ENCODE measurements at places on chromosomes 5 and 9. TPM values are rescaled to one million over a fixed set of nuclear protein-coding genes. Genes with fewer than 3 reads are reported as not detected.

DNA sequence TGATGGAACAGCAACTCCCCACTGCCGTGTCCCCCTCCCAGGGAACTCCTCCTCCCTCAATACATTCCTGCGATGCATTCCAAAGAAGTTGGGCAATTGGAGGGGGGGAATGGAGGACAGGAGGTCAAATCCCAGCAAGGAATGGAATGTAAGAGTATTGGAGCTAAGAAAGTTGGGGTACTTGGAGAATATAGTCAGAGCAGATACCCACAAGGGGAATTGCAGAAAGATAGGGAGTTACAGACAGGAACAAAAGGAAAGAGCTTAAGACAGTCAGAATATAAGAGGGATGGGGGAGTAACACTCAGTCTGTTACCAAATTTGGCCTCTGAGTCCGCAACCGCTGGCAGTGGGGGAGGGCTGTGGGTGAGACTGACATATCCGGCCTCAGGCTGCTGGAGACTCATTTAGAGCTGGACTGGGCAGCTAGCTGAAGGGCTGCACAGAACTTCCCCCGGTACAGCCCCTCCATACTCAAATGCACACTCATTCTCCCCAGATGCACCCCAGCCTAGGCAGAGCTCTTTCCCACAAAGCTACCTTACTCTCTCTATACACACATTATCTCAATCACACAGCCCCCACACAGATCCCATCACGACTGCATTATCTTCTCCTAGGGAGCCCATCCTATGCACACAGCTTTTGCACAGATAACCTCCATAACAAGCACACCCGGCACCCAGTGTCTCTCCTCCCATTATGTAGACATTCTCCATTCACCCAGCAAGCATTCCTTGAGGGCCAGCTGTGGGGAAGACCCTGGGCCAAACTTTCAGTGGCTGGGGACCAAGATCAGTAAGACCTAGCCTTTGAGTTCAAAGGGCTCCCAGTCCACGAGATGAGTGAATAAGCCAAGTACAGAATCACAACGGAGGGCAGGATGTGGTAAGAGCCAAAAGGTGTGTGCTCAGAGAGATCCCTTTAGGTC is 3.7 kb downstream of the TLN1 start:
- H3K27ac ChIP-seq, result peak overlapping the region; percentile 99
- peak; percentile 91 for DNase-seq

DNA sequence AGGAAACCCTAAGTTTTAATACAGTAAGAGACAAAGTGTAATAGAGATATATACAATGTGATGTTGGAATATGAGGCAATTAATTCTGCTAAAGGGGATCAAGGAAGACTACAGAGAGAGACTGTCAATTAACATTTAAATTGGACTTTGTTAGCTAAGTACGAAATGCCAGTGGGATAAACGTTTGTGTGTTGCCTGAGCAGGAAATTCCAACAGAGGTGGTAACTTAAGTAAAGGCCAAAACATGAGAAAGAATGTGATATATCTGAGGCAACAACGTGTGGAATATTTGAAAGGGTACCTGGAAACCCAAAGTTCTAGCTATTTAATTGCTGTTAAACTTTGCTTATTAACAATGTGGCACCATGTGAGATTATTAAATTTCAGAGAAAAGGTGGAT is 1666.9 kb upstream of the WWC1 start:
- H3K4me3 ChIP-seq, result no peak overlapping the region
- no peaks in the 10 kb centered on the region for H3K27me3 ChIP-seq
- H3K27ac ChIP-seq, result no peak overlapping the region

- H3K27me3 ChIP-seq, result no peaks in the 10 kb centered on the region
- H3K27ac ChIP-seq, result no peak overlapping the region
- DNase-seq, result no peak
- no peak overlapping the region for H3K4me3 ChIP-seq
Observed at GRCh38 chr9:106296426-106296825, 566.5 kb upstream of the ZNF462 start.

DNA sequence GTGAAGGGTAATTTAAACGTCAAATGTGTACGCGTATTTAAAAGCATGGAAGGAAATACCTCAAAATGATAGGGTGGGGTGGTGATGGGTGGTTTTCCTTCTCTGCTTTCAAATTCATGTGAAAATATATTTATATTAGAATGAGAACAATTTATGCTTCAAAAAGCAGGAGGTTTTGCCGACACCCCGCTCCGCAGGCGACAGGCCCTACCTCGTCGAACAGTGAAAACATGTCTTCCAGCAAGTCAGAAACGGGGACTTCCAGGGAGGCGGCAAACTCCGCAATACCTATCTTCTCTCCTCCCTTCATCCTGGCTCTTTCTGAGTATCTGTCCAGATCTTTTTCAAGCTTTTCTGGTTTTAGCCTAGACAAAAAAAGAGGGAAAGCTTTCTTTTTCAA is 28.5 kb upstream of the SLC6A3 start:
- no peak overlapping the region for H3K4me3 ChIP-seq
- H3K4me1 ChIP-seq, result no peaks in the 10 kb centered on the region
- no peak for DNase-seq

- H3K4me1 ChIP-seq, result no peaks in the 10 kb centered on the region
- H3K27ac ChIP-seq, result no peak overlapping the region
- no peaks in the 10 kb centered on the region for H3K36me3 ChIP-seq
- DNase-seq, result no peak
- no peak overlapping the region for H3K4me3 ChIP-seq
Observed at GRCh38 chr5:168656633-168657032, 77.5 kb upstream of the PANK3 start.

DNA sequence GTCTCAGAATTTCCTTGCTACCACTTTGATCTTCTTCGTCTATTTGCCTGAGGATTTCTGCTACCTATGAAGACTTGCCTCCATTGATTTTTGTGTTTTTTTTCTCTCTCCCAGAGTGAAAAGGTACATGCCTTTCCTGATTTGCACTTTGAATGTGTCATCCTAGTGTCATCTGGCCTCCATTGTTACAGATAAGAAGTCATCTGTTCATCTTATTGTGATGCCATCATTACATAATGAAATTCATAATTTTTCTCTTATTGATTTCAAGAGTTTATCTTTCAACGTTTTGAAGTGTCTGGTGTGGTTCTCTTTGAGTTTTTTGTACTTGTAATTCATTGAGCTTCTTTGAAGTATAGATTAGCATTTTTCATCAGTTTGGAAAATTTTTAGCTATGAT is 144.8 kb downstream of the SH3GL2 start:
- no peak overlapping the region for H3K4me3 ChIP-seq
- no peaks in the 10 kb centered on the region for H3K4me1 ChIP-seq
- no peaks in the 10 kb centered on the region for H3K36me3 ChIP-seq
- no peak overlapping the region for H3K27ac ChIP-seq

GRCh38 chr9:79565245-79565644 is 6.5 kb upstream of the TLE4 start:
- no peaks in the 10 kb centered on the region for H3K36me3 ChIP-seq
- H3K4me3 ChIP-seq, result no peak overlapping the region
- H3K27ac ChIP-seq, result no peak overlapping the region
- H3K4me1 ChIP-seq, result peaks cover 7% of the 10 kb centered on the region

- no peak for DNase-seq
- no peak overlapping the region for H3K27ac ChIP-seq
- no peaks in the 10 kb centered on the region for H3K27me3 ChIP-seq
- no peak overlapping the region for H3K4me3 ChIP-seq
Observed at GRCh38 chr5:23446424-23446823, 61.0 kb upstream of the PRDM9 start.

DNA sequence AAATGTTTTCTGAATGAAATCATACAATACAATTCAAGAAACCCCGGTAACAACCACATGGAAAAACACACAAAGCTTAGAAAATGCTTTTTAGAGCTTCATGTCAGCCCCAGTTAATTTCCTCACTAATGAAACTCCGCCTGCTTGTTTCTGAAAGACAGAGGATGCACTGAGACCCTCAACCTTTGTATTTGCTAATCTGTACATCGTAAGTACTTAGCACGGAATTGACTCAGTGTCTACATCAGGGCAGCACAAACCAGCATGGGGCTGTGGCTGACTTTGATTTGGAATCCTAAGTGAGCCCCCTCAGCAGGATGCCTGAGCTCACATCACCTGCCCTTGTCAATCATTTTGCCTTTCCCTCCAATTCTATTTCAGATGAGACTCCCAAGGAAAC is 499.1 kb upstream of the MPDZ start:
- no peaks in the 10 kb centered on the region for H3K4me1 ChIP-seq
- H3K4me3 ChIP-seq, result no peak overlapping the region
- no peaks in the 10 kb centered on the region for H3K27me3 ChIP-seq
- H3K27ac ChIP-seq, result no peak overlapping the region

- no peak overlapping the region for H3K4me3 ChIP-seq
- peak; percentile 79 for DNase-seq
- no peak overlapping the region for H3K27ac ChIP-seq
Observed at GRCh38 chr5:160262151-160263074, 33.1 kb downstream of the FABP6 start.

GRCh38 chr5:168696611-168697010 is 117.4 kb upstream of the PANK3 start:
- peak overlapping the region; percentile 19 for H3K27ac ChIP-seq
- no peaks in the 10 kb centered on the region for H3K27me3 ChIP-seq
- no peak overlapping the region for H3K4me3 ChIP-seq
- H3K36me3 ChIP-seq, result no peaks in the 10 kb centered on the region
- DNase-seq, result no peak

GRCh38 chr9:13485068-13485596 is 205.6 kb upstream of the MPDZ start:
- no peaks in the 10 kb centered on the region for H3K36me3 ChIP-seq
- H3K27ac ChIP-seq, result no peak overlapping the region
- no peak for DNase-seq
- no peaks in the 10 kb centered on the region for H3K27me3 ChIP-seq
- no peak overlapping the region for H3K4me3 ChIP-seq

- peaks cover 6% of the 10 kb centered on the region for H3K27me3 ChIP-seq
- no peak overlapping the region for H3K27ac ChIP-seq
- no peak for DNase-seq
- no peaks in the 10 kb centered on the region for H3K36me3 ChIP-seq
Observed at GRCh38 chr5:150670948-150671310, 9.9 kb downstream of the MYOZ3 start.

GRCh38 chr5:78895616-78896015 is 89.5 kb downstream of the ARSB start:
- H3K27me3 ChIP-seq, result no peaks in the 10 kb centered on the region
- H3K36me3 ChIP-seq, result no peaks in the 10 kb centered on the region
- H3K27ac ChIP-seq, result no peak overlapping the region
- peaks cover 9% of the 10 kb centered on the region for H3K4me1 ChIP-seq
- H3K4me3 ChIP-seq, result no peak overlapping the region
- DNase-seq, result no peak

- peak overlapping the region; percentile 63 for H3K27ac ChIP-seq
- no peaks in the 10 kb centered on the region for H3K27me3 ChIP-seq
- no peak overlapping the region for H3K4me3 ChIP-seq
- H3K4me1 ChIP-seq, result peaks cover 84% of the 10 kb centered on the region
- no peak for DNase-seq
- H3K36me3 ChIP-seq, result peaks cover 74% of the 10 kb centered on the region
Observed at GRCh38 chr9:127910613-127911205, 6.1 kb downstream of the ST6GALNAC4 start.

- H3K27me3 ChIP-seq, result no peaks in the 10 kb centered on the region
- no peak overlapping the region for H3K27ac ChIP-seq
- no peaks in the 10 kb centered on the region for H3K36me3 ChIP-seq
- H3K4me3 ChIP-seq, result no peak overlapping the region
- DNase-seq, result no peak
- no peaks in the 10 kb centered on the region for H3K4me1 ChIP-seq
Observed at GRCh38 chr9:113427629-113428028, 17.1 kb downstream of the C9orf43 start.

DNA sequence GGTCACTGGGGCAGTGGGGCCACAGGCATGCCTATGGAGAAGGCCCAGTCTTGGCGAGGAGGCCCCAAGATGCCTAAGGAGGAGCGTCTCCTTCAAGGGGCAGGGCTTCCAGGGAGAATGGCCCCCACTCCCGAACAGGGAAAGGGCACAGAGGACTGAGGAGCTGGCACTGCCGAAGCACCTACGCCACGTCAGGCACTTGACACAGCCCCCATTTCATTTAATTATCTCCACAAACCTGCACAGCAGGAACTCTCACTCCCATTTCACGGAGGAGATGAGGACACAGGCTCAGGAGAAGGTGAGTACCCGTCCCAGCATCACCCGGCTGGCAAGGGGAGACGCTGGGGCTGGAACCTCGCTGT is 26.0 kb downstream of the EGR1 start:
- H3K27me3 ChIP-seq, result peaks cover 18% of the 10 kb centered on the region
- no peak overlapping the region for H3K27ac ChIP-seq
- peaks cover 49% of the 10 kb centered on the region for H3K4me1 ChIP-seq
- H3K4me3 ChIP-seq, result peak overlapping the region; percentile 49

GRCh38 chr5:133797167-133797566 is 171.3 kb downstream of the C5orf15 start:
- H3K4me1 ChIP-seq, result no peaks in the 10 kb centered on the region
- peaks cover 48% of the 10 kb centered on the region for H3K27me3 ChIP-seq
- H3K4me3 ChIP-seq, result no peak overlapping the region
- no peak overlapping the region for H3K27ac ChIP-seq

GRCh38 chr9:5852987-5853386 is 20.1 kb upstream of the ERMP1 start:
- no peak overlapping the region for H3K4me3 ChIP-seq
- DNase-seq, result no peak
- no peak overlapping the region for H3K27ac ChIP-seq
- H3K4me1 ChIP-seq, result no peaks in the 10 kb centered on the region
- H3K27me3 ChIP-seq, result no peaks in the 10 kb centered on the region

DNA sequence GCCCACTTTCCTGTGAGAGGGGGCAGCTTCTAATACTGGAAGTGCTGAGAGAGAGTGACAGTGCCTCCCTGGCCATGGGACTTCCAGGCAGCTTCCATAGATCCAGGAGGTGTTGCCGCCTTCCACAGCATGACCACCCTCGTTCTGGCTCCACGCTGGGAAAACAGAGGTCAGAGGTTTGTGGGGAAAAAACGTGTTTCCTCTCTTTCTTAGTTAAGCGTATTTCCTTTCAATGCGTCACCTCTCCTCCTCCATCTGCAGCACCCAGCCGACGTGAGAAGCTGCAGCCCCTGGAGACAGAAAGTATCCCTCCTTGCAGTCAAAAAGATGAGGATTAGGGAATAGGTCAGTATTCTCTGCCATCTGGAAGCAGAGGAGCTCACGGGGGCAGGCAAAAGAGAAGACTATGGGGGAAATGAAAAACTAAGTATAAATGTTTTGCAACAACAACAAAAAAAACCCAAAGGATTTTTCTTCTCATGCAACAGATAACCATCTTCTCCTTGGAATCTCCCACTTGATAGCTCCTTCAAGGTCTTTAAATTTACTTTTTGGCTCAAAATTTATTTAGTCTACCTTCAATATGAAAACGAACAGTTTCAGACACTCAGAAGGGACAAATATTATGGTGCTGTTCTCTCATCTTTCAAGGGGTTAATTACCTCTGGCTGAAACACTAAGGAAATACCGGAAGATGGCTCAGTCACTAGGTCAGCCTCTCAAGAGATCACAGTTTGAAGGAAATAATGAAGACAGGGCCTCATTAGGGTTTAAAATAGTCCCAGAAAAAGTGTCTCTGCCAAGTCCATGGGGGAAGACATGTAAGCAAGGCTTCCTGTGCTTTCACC is 38.0 kb downstream of the MTMR12 start:
- peak overlapping the region; percentile 22 for H3K27ac ChIP-seq
- H3K4me3 ChIP-seq, result no peak overlapping the region
- H3K27me3 ChIP-seq, result no peaks in the 10 kb centered on the region
- peaks cover 43% of the 10 kb centered on the region for H3K4me1 ChIP-seq

The GARIN3 gene
- not detected for total RNA-seq

The SLC46A2 gene
- total RNA-seq, result 1.3 TPM

The DDX4 gene
- not detected for total RNA-seq

The KCNT1 gene
- total RNA-seq, result 12.6 TPM

The SPINK7 gene
- not detected for total RNA-seq

The PRLR gene
- total RNA-seq, result 0.09 TPM

The HACD4 gene
- total RNA-seq, result 6.2 TPM

The TMC1 gene
- total RNA-seq, result not detected

The CCNI2 gene
- total RNA-seq, result 0.19 TPM

Data from spleen (tissue), 13 donors.